ENCODE measurements at places on chromosomes 6 and 20. TPM values are rescaled to one million over a fixed set of nuclear protein-coding genes. Genes with fewer than 3 reads are reported as not detected.

- no peak for DNase-seq
These were observed 139.9 kb downstream of the HIVEP2 start for GRCh38 chr6:142805042-142805441.

- no peak for DNase-seq
These were observed 39.6 kb downstream of the DUSP22 start for GRCh38 chr6:331622-332521.

- DNase-seq = no peak
These were observed 46.5 kb downstream of the PLEKHG1 start for GRCh38 chr6:150646228-150646627.

DNA sequence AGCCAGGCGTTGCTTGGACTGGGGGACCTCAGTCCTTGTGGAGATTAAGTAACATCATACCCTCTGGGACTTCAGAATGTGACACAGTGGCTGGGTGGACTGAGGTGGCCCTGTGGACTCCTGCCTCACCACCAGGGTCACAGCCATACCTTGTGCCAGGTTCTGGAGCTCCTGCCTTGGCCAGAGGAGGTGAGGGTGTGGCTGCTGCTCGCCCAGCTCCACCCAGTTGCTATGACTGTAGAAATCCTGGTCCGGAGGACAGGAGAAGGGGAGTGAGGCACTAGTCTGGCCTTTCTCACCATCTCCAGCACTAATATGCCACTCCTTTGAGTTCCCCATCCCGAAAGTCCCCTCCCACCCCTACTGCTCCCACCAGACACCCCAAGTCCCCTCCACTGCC is 1.9 kb downstream of the VWA7 start:
- DNase-seq = no peak

GRCh38 chr20:43536817-43537440 is 21.9 kb upstream of the SGK2 start:
- no peak for DNase-seq

GRCh38 chr20:48523191-48523995 is 304.4 kb downstream of the PREX1 start:
- peak; percentile 92 for DNase-seq

- DNase-seq = no peak
These were observed 47.5 kb downstream of the BMP2 start for GRCh38 chr20:6814945-6815344.

- DNase-seq = no peak
These were observed 189.5 kb downstream of the TMEM242 start for GRCh38 chr6:157133856-157134255.

DNA sequence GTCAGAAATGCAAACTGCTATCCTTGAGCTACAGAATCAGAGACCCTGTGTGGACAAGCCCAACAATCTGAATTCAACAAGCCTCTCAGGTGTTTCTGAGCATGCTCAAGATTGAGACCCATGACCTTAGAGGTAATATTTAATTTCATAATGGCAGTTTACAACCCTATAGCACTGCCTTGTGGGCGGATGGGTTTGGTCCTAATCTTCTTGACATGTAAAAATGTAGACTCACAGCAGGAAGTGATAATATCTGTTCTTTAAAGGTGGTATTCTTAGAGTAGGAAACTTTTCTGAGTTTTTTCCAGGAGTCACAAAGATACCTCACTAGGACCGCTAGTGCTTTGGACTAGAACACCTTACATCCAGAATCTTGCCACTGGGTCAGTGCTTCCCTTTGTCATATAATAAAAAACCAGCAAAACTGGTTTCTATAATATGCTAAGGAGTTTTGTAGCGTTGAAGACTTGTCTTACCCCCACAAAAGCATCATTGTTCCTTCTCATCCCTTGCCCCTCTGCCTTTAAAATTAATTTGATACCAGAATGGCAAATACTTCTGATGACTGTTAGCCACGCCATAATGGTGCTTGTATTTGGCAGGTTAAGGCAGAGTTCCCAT is 52.6 kb downstream of the E2F3 start:
- DNase-seq = no peak

DNA sequence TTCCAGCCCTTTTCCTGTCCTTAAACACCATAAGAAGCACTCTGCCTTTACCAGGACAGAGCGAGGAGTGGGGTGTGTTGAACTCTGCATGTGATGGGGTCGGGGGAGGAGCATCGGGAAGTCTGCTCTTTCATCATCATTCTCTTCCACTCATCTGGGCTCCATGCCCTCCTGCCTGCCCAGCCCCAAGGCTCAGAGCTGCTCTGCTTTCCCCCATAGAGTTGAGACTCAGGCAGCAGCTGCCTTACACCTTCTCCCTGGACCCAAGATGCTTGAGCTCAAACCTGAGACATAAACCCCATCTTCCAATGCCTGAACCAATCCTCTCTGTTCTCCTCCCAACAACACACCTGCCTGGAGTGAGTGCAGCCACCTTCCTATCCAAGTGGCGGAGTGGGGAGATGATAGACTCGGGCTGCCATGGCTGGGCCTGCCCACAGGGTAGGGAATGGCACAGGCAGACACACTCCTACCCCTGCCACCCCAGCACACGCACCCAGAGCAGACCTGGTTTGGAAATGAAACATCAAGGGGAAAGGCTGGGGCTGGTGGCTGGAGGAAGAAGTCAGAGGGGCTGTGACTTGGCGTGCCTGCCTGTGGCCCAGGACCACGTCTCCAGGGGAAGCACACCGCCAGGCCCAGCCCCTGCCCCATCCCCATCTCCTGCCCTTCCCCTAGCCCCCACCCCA is 28.4 kb downstream of the TFEB start:
- DNase-seq = no peak

- no peak for DNase-seq
These were observed 146.0 kb downstream of the ELOVL4 start for GRCh38 chr6:79801362-79801761.

GRCh38 chr6:40755046-40755681 is 168.0 kb upstream of the LRFN2 start:
- DNase-seq = no peak

DNA sequence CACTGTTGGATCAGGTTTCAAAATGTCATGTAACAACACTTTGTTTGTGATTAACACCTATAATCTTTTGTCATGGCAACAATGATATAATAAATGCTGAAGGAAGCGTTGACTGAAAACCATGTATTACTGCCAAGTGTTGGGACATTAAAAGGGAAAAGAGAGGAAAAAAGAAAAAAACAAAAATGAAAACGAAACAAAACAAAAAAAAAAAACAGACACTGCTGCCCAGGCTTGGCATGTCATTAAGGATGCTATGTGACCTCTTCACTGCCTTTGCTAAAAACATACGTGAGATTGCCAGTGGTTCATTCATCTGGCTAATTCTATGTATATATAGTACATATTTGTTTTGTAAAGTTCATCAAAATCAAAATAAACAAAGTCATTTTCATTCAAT is 516.7 kb upstream of the RNF217 start:
- no peak for DNase-seq

DNA sequence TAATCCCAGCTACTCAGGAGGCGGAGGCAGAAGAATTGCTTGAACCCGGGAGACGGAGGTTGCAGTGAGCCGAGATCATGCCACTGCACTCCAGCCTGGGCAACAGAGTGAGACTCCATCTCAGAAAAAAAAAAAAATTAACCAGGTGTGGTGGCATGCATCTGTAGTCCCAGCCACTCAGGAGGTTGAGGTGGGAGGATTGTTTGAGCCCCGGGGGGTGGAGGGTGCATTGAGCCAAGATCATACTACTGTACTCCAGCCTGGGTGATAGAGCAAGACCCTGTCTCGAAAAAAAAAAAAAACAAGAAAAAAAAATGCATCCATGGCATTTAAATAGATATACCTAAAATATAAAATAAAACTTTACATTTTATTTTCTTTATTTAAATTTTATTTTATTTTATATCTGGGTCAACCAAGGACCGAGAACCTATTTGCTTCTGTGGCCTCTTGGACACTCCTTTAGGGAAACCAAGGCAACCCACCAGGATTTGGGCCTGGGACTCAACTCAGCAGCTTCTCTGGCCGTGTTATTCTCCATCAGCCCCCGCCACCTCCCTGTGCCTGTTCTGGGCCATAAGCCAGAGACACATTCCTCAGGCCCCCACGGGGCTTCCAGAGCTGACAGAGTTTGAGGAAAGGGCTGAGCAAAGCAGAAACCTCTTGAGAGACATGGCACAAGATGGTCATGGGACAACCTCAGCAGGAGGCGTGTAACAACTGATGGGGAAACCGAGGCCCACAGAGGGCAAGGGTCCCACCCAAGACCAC is 6.2 kb downstream of the SNTA1 start:
- DNase-seq = peak; percentile 24

GRCh38 chr20:49337357-49337756 is 59.5 kb upstream of the ZNFX1 start:
- no peak for DNase-seq

GRCh38 chr20:1824834-1825233 is 70.4 kb upstream of the SIRPA start:
- no peak for DNase-seq

GRCh38 chr6:127570739-127571389 is 6.1 kb upstream of the C6orf58 start:
- DNase-seq = no peak

DNA sequence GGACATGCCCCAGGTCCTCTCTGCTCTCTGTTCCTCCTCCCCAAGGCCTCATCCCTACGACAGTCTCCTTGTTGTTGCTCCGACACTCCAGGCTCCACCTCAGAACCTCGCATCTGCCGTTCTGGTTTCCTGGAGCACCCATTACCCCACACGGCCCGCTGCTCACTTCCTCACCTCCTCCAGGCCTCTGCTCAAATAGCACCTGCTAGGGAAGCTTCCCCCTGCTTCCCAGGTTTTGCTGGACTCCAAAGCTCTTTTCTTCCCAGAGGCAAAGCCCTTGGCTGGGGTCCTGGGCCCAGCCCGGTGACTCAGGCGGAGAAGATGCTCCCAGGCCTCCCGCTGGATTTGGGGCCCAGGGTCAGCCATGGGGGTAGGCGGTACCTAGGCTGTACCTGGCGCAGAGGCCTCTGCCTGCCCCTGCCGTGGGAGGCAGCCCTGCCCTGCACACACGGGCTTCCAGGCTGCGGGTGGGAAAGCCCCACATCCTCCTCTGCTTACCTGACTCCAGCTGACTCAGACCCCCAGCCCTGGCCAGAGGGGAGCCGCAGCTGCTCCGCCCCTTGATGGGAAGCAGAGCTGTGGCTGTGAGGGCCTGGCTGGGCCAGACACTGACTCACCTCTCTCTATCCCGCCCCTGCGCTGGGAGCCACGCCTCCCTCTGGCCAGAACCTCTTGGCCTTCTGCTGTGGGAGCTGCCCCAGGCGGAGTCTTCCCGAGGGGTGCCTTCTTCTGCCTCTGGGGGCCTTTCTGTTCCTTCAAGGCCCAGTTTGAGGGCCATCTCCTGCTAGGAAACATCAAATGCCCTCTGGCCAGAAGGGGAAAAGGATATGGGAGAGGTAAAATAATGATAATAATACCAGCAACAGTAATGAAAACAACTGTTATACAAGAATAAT is 130.5 kb downstream of the CEBPB start:
- no peak for DNase-seq

DNA sequence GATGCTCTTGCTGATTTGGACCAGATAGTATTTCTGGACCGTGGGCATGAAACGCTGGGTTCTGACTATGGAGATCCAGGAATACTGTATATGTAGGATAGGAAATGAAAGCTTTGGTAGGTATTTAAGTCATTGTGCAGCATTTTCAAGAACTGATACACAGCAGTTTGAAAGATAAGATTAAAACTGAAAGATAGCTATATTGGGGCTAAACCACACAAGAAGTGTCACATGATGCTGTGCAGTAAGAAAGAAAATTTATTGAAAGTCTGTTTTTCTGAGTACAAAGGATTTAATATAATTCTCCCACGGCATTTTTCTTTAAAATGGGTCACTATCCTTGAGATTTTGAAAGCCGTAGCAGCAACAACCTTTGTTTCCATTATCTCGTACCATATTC is 305 bp downstream of the IL17A start:
- DNase-seq = no peak

DNA sequence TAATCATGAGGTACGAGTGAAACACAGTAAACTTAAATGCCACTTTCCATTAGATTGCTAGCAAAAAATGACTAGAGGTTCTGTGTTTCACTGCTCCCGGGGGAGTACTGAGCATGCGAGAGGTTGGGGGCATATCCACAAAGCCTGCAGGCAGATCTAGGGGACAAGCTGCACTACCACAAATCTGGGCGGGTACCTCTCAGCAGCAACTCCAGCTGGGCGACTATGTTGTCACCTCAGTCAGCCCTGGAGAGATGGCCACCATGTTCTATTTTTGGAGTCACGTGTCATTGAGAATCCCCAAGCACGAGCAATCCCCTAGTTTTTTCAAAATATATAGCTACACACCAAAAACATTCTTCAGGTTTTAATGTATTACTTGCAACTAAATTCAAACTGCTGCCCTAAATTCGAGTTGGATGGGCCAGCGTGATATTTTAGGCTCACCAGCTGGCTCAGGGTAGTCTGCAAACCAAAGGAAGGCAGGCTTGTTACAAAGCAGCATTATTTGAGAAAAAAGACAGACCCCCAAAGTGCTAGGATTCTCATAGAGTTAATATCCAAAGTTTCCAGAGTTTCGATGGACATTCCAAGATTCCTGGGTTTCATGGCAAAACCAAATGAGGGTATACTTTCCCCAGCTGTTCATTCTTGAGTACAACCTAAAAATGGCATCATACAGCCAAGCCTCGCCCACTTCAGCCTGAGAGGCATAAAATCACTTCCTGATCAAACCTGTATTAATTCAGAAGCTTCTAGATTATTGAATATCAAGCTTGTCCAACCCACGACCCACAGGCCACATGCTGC is 24.1 kb upstream of the MYLIP start:
- no peak for DNase-seq

- no peak for DNase-seq
These were observed 13.1 kb downstream of the RPS10 start for GRCh38 chr6:34412643-34413214.

- DNase-seq = no peak
These were observed 34.8 kb downstream of the CDKAL1 start for GRCh38 chr6:20569000-20569610.

- DNase-seq = no peak
These were observed 4.7 kb downstream of the GMPR start for GRCh38 chr6:16243055-16243454.

DNA sequence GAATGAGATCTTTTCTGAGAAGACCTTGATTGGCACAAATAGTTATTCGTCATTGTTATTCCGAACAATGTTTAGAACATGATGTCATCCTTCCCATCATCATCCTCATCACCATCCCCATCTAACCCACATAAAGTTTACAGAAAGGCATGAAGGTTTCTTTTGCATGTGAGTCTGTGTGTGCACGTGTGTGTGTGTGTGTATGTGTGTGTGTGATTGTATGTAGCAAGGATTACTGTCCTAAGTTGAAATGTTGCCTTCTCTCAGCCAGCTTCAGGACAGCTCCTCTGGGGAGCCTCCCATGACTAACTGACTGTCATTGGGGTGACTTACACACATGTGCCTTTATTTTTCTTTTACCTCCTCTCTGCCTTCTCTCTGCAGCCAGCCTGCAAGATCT is 113.5 kb downstream of the SLC22A3 start:
- DNase-seq = no peak

GRCh38 chr6:127201321-127201720 is 65.3 kb upstream of the RNF146 start:
- no peak for DNase-seq

HLA-DQB2 gene
- 2.9 TPM for polyA plus RNA-seq

GJA1 gene
- 73.1 TPM for polyA plus RNA-seq

DACT2 gene
- polyA plus RNA-seq = 19.3 TPM

KIAA1755 gene
- polyA plus RNA-seq = 2.1 TPM

CTCFL gene
- 2.8 TPM for polyA plus RNA-seq

CENPQ gene
- 18.3 TPM for polyA plus RNA-seq

E2F1 gene
- polyA plus RNA-seq = 14.7 TPM

CLDN20 gene
- polyA plus RNA-seq = 3.3 TPM

SLC12A5 gene
- 1.8 TPM for polyA plus RNA-seq
